ENCODE measurements at places on chromosomes 3 and 15. TPM values are rescaled to one million over a fixed set of nuclear protein-coding genes. Genes with fewer than 3 reads are reported as not detected.

DNA sequence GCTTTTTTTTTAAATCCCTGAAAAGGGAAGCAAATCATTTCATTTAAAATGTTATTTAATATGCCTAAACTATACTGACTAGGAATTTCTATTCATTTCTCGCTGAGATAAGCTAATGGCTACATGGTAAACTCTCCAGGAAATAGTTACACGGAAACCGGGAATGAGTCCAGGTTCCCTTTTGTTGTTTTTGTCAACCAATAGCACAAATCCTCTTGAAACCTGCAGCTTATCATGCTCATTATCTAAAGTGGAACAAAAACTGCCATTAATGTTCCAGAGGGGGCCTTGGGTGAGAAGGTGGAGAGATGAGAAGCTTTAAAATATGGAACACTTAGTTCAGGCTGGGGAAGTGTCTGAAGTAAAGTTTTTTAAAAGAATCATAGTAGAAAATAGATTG, 113.5 kb upstream of the ALCAM start:
- DNase-seq, result no peak

DNA sequence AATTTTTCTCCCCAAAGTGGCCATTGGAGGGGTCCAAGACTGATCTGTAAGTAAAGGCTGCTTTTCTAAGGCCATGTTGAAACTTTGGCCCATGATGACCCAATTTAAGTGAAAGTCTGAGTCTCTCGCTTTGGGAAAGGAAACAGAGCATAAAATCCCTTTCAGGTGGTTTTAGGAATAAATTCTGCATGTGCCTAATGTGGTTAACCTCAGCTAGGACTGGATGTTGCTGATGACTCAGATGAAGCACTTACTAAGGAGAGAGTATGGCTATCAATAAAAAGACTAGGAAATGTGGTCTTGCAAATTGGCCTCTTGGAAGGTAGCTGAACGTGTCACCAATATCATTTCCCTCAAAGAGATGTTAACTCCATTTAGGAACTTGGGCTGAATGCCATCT, 458.5 kb downstream of the AGBL1 start:
- no peak for DNase-seq

DNA sequence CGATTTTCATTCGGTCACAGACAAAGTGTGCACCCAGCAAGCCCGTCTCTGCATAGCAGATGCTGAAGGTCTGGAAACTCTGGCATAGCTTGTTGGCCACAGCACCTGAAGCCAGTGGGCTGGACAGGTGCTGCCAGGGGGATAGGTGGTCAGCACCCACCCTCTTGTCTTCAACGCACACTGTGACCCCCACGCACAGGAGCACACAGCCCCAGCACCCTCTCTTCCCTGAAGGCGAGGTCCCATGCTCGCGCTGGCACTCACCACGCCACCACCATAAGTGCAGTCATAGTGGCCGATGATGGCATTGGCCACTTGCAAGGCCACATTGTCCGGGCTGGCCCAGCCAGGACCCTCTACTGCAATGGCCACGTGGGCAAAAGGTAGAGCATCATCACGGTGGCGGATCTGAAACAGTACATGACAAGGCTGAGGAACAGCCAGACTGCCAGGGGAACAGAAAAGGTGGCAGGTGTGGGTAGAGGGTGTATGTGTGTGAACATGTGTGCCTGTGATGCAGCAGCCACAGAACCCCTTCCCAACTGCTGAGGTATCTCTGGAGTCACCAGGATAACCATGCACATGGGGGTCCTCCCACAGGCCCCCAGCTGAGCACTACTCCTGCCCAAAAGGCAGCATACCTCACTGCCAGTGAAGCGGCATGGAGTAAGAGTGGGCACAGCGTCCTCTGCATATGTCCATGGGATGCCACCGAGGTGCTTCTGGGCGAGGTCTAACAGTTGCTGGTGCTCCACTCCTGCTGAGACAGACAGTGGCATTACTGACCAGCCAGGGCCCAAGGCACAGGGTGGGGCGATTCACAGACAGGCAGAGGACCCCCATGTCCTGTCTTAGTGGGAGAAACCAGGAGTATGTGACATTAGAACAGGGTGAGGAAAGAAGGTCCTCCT, 5.8 kb upstream of the COL7A1 start:
- DNase-seq, result no peak

DNA sequence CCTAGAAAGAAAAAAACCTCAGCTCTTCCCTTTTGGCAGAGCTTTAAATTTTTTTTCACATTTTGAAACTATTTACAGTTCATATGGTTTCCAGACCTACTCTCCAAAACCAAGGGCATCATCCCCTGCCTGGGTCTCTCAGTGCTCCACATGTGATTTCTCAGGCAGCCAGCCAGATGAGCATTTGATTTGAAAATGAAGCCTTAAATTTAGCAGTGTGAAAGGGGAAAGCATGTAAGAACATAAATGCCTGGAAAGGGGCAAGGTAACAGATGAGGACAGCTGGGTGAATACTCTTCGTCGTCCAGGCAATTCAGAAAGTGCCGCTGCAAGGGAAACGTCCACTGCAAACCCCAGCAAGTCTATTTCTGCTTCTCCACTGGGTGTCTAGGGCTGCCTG, 94.8 kb downstream of the ATP8B4 start:
- no peak for DNase-seq

GRCh38 chr3:40975711-40976121, 223.6 kb upstream of the CTNNB1 start:
- DNase-seq, result no peak

- no peak for DNase-seq
Measured at GRCh38 chr15:95485367-95485766, 845.1 kb upstream of the NR2F2 start.

- no peak for DNase-seq
Measured at GRCh38 chr3:15116032-15116669, 17.2 kb upstream of the RBSN start.

DNA sequence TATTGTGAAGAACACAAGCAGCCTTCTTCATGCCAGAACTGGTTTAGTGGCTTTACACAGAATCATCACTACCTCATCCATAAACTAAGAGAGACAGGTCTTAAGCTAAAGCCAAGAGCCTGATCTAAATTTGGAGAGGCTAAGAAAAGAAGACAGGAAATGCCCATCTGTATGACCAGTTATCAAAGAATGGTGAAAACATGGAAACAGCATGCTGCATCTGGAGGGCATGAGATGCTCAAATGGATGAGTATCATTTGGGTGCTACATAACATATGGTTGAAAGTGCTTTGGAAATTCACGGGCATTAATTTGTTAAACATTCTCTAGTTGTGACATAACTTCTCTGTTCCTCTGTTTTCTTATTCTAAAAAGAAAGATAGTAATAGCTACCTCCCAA, 112.5 kb downstream of the CPNE4 start:
- no peak for DNase-seq

GRCh38 chr3:113070681-113071113, 79.9 kb downstream of the GTPBP8 start:
- no peak for DNase-seq

- no peak for DNase-seq
Measured at GRCh38 chr3:151197981-151198767, 4.8 kb downstream of the GPR171 start.

GRCh38 chr3:40192628-40193027, 116.9 kb upstream of the EIF1B start:
- DNase-seq, result peak; percentile 14

DNA sequence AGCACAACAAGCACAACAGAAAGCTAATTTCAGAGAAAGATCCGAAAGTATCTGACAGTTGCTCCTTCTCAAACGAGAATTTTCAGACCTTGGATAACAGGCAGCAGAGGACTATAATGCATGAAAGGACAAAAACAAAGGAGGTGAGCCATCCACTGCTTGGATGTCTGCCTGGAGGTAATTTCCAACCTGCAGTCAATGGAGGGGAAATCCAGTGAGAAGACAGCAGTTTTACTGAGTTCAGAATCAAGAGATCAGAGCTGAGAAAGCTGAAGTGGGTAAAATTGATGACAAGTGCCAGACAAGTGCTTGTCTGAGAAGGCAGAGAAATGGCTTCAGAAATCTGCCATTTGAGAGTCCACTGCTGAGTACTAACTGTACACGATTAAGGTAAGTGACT, 22.1 kb downstream of the UBE3A start:
- DNase-seq, result no peak

GRCh38 chr3:195150181-195151118, 120.5 kb downstream of the XXYLT1 start:
- peak; percentile 92 for DNase-seq

DNA sequence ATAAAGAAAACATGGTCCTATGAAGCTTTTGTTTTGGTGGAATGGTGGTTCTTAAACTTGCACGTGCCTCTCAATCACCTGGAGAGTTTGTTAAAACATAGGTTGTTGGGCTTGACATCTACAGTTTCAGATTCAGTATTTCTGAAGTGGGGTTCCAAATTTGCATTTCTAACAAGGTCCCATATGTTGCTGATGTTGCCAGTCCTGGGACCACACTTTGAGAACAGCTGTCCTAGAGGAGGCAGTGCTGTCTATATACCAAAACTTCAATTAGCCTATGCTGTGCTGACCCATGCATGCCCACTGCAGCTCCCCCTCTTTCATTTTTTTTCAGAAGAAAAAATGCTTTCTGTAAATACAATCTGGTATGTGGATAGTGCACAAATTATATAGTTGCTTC, 31.3 kb downstream of the ALCAM start:
- DNase-seq, result no peak

DNA sequence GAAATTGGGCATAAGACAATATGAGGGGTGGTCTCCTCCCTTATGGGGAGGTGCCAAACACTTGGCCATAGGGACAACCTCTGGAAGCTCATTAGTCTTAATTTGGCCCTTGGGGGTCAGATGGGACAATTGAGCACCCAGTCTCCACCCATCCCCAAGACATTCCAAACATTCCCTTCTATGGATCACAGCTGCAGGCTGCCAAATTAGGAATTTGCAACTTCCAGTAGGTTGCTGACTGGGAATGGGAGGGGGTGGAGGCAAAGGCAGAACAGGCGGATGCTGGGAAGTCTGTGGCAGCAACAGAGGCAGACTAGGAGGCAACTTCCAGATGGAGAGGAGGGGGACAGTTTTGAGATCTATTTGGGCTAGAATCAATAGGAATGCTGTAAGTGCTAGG, 1.4 kb upstream of the PDHB start:
- peak; percentile 9 for DNase-seq

- DNase-seq, result no peak
Measured at GRCh38 chr3:46058981-46059380, 31.7 kb upstream of the XCR1 start.

GRCh38 chr3:64539451-64540196, 148.2 kb downstream of the ADAMTS9 start:
- peak; percentile 30 for DNase-seq

GRCh38 chr3:179402963-179403362, 48.3 kb downstream of the GNB4 start:
- no peak for DNase-seq

DNA sequence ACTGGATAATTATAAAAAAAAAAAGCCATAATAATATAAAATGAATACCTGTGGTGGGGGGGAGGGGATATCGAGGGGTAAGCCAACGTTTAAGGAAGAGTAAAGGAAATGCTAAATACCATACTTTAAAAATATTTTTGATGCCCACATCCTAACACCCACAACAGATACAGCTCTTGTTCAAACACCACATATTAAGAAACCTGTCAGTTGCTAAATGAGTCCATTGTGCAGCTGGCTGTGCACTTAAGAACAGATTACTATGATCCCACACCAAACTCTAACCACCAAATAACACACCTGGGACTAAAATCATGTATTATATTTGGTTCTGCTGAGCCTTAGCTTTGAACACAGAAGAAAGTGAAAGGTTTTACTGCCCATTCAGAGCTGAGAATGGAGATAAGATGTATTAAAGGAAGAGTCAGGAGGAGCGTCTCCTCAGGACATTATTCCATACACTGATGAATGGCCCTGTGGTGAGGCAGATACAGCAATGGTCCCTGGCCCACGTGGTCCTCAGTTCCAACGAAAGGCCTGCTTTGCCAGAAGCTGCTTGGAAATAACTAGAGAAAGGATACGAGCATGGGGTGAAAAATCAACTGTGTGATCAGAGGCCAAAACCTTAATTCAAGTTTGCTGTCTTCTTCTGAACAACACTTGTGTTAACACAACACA, 515.4 kb downstream of the FOXP1 start:
- no peak for DNase-seq

DNA sequence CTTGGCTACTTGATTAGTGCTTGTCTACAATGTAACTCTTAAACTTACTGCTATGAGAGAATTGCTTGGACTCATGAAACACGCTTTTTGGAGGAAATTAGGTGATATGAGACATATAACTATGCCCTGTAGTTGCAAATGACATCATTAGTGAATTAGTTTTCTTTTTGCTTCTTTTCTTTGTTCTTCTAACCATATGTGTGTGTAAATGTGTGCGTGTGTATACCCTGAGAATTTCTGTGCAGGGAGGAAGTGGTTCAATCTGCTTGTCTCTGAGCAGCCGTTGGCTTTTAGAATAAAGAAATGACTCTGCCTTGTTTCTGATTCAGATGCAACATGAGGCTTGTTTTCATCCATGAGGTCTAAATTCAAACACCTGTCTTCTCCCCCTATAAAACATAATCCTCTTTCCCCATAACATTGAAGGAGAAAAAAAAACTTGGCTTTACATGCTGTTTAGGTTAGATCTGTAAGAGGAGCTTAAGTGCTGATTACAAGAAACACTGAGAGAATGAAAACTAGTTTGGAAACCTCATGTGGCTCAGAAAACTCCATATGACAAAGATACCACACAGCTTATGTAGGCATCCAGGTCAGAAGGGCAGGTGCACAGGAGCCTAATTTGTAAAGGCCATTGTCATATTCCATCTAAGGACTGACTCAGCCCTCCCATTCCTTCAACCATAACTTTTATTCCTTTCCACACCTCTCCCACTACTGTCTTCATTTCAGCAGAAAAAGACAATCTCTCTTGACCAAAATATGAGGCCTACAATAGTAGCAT, 30.5 kb upstream of the BLM start:
- no peak for DNase-seq

GRCh38 chr15:80503319-80503952, 99.3 kb downstream of the ARNT2 start:
- DNase-seq, result no peak

DNA sequence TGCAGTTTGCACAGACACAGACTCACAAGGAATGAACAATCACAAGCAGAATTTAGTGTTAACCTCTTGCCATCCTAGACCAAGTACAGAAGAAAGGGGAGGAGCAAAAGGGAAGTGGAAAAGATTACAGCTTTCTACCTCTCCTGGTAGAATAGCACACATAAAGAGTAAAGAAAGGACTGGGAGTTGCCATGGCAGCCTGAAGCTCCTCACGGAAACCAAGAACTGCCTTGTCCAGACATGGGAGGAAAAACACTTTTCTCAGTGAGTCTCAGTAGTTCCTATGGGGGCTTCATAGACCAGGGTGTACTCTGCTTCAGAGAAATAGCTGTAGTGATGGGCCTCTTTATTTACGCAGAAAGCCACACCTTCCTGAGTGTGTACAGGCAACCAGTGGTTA, 114.7 kb upstream of the GAP43 start:
- no peak for DNase-seq

- no peak for DNase-seq
Measured at GRCh38 chr15:97962263-97962662, 1.8 kb downstream of the ARRDC4 start.

GRCh38 chr3:194396859-194397756, 2.0 kb downstream of the GP5 start:
- no peak for DNase-seq

Gene C3orf20
- total RNA-seq, result not detected

Gene MUSTN1
- total RNA-seq, result not detected

Gene BLM
- total RNA-seq, result 12.1 TPM

Gene TADA3
- total RNA-seq, result 81.5 TPM

Gene COL6A5
- not detected for total RNA-seq

Gene TM6SF1
- 0.04 TPM for total RNA-seq
